Dorsolateral prefrontal cortex (tissue), 122 donors: ENCODE measurements at places on chromosomes 2 and 18. TPM values are rescaled to one million over a fixed set of nuclear protein-coding genes. Genes with fewer than 3 reads are reported as not detected.

SLC14A1 gene
- total RNA-seq: 37.3 TPM

- DNase-seq: no peak
These were observed 266.3 kb downstream of the TWIST2 start for GRCh38 chr2:239114119-239114581.

DNA sequence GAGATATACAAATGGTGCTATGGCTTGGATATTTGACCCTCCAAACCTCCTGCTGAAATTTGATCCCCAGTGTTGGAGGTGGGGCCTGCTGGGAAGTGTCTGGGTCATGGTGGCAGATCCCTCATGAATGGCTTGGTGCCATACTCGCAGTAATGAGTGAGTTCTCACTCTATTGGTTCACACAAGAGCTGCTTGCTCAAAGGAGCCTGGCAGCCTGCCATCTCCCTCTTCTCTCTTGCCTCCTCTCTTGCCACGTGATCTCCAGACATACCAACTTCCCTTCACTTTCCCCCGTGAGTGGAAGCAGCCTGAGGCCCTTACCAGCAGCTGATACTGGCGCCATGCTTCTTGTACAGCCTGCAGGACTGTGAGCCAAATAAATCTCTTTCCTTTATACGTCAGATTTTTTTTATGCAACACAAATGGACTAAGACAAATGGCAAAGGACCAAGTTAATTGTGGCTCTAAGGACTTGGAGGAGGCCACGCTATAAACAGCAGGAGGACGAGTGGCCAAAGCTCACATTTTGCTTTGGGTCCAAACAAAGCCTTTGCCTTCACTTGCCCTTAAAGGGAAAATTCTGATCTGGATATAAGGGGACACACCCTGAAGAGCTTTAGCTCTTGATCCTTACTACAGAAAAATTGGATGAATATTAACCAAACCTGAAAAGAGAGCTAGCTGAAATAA is 214.7 kb downstream of the SS18 start:
- DNase-seq: no peak

WDR75 gene
- 35.7 TPM for total RNA-seq

- no peak for DNase-seq
These were observed 516.6 kb upstream of the NXPH2 start for GRCh38 chr2:139296672-139297209.

GRCh38 chr2:112110966-112111365 is 27.2 kb upstream of the FBLN7 start:
- DNase-seq: no peak

DNA sequence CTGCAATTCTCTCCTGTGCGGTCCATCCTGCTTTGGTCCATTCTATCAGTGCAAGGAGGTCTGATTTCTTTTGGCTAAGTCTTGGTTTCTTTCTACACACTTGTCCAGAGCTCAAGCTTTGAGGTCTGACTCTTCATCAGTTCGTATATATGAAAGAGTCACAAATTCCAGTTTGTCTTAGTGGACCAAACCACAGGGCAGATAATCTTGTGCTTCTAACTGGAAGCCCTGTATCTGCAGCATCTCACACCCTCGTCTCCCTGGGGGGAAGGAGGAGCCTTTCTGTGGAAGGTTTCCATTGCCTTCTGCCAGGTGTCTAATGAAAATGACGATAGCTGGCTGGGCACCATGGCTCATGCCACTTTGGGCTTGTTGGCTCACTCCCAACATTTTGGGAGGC is 148.5 kb downstream of the SPP2 start:
- DNase-seq: no peak

- DNase-seq: no peak
These were observed 28.0 kb downstream of the KCNK3 start for GRCh38 chr2:26720322-26721114.

DNA sequence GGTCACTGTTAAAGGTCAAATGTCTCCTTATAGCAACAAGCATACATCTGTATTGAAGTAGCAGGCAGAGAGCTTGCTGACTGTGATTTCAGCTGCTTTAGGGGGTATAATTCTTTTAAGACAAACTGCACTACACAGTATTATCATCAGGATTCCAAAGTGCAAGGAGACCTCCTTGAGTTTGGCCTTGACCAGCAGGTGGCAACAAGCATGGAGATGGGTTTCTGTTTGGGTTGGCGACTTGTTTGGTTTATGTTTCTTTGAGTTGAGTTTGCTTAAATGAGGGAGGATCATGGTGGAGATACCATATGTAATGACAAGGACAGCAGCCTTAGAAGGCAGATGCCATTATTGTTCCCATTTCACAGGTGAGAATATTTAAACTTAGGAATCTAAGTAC is 681.0 kb upstream of the ID2 start:
- no peak for DNase-seq

HOXD11 gene
- not detected for total RNA-seq

IL36G gene
- total RNA-seq: 0.55 TPM

DNA sequence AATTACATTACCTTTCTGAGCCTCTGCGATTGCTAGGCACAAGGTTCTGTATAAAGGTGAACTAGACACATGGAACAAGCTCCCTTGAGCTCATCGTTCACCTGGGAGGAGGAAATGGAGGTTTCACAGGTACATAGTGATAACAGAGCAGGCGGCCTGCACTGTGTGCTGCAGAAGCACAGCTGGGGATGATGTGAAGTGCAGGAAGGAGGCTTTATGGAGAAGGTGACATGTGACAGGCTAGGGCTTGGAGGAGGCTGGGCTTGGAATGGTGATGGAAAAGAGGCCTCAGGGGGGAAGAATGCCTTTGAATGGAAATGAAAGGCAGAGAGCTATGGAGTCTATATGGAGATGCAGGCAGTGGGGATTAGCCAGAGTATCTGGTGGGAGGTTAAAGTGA is 22.9 kb downstream of the MARCHF4 start:
- DNase-seq: no peak

GRCh38 chr18:4639628-4640310 is 184.7 kb upstream of the DLGAP1 start:
- DNase-seq: no peak

DNA sequence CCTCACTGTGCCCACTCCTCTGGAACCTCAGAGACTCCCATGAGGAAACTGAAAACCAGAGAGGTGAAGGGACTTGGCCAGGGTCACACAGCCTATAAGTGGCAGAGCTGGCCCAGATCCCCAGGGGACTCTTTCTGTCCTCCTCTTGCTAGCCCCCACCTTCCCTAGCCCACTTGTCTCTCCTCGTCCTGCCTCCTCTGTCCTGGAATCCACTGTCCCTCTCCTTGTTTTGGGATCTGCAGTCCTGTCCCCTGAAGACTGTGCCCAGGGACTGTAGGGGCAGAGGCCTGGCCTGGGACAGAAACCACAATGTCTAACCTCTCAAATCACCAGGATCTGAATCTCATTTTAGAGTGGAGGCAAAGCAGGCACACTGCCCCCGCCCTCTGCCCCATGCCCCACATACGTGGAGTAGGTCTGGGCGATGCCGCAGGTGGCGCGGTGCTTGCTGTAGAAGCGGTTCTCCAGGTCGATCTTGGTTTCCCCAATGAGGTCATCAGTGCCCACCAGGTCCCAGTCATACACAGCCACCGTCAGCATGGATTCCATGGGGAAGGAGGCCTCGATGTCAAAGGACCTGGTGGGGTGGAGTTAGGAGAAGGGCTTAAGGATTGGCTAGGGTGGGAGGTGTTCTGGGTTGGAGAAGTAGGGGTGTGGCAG is 12.5 kb downstream of the OTOF start:
- no peak for DNase-seq

RFX8 gene
- total RNA-seq: 2.1 TPM

DNA sequence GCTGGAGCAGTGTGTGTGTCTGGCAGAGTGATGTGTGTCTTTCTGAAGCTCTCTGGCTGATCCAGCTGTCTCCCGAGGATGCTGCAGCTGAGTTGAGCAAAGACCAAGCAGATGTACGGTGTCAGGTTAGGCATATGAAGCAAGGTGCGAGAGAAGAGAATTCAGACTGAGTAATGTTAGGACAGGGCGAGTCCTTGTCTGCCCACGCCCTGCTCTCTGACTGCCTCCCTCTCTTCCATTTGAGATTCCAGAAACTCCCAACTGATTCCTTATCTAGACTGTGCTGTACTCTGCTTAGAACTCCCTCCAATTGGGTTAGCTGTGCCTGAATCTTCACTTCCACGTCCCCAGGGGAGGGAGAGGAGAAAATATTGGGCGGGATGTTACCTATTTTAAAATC is 25.7 kb upstream of the LPIN1 start:
- no peak for DNase-seq

GALNT13 gene
- total RNA-seq: 29.5 TPM

DNA sequence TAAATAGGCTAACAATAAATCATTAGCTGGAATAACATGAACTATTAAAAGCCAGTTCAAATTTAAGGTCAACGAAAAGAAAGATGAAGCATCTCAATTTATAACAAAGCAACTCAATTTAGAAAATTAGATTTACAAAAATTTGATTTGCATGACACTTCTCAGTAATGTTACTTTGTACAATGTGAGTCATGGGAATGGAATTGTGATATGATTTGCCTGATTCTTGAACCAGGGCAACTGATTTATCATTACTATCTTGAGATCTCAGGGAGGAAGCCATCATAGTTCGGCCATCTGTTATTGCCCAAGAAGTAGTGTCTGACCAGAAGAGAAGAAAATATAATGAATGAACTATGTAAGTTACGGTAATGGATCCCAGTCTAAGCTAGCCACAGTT is 193.1 kb downstream of the RIT2 start:
- no peak for DNase-seq
